ENCODE measurements at places on chromosomes 3 and 15.

DNA sequence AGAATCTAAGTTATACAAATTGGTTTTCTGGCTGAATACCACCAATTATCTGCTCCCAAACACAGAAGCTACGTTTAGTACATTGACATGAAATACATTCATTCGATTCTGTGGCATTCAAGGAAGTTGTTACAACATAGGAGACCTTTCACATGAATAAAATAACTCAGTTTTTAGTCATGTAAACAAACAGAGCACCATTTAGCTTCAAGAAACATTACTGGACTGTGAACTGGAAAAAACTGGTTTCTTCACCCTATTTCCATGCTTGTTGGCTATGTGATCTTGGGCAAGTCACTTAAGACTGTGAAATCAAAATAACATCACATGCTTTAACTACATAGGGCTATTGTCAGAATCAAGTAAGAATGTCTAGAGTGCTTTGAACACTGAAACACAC is 46.2 kb downstream of the NRG4 start:
- no peak for DNase-seq

DNA sequence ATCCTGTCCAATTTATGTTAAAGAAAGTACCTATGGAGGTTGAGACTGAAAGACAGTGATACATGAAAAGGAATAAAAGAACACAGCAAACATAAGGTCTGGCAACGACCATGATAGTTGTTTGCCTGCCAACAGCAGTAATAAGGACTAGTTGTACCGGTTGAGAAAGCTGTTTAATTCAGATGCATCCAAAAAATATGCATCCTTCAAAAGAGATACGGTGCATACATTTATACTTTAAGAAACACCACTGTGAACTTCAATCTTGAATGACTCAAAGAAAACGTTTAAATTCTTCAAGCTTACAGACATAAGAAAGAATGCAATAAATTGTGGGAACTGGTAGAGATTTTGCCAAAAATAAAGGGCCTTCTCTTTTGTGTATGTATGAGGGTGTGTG is 492.1 kb downstream of the NLGN1 start:
- DNase-seq: no peak

DNA sequence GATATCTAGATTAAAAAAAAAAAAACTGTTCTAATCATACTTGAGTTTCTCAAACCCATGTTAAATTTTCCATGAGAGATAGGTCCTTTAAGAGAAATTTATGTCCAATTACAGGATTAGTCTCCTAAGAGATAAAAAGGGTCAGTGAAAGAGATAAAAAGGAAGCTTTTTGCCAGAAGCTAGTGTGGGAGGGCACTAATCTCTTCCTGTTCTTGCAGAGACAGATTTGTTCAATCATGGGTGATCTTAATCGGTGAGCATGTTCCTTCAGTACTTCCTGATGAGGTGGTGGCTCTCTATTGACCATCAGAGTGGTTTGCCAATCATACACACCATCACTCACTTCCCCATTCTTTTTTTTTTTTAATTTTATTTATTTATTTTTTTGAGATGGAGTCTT is 16.9 kb upstream of the LPP start:
- no peak for DNase-seq

DNA sequence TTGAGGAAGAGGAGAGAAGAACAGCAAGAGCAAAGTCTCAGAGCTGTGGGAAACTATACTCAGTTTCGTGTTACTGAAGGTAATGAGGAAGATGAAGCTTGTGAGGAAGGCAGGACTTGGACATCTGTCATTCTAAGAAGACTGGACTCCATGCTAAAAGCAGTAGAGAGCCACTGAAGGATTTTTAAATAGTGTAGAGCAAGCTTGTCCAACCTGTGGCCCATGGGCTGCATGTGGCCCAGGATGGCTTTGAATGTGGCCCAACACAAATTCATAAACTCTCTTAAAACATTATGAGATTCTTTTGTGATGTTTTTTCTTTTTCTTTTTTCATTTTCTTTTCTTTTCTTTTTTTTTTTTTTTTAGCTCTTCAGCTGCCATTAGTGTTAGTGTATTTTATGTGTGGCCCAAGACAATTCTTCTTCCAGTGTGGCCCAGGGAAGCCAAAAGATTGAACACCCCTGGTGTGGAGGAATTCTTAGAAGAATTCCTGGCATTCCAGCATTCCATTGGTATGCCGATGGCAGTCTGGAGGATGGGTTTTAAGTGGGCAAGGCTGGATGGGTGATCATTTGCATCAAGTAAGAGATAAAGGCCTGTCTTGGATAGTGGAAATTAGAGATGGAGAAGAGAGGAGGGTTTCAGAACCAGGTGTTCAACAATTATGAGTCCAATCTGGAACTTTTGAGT is 6.9 kb upstream of the NFKBIZ start:
- DNase-seq: no peak

DNA sequence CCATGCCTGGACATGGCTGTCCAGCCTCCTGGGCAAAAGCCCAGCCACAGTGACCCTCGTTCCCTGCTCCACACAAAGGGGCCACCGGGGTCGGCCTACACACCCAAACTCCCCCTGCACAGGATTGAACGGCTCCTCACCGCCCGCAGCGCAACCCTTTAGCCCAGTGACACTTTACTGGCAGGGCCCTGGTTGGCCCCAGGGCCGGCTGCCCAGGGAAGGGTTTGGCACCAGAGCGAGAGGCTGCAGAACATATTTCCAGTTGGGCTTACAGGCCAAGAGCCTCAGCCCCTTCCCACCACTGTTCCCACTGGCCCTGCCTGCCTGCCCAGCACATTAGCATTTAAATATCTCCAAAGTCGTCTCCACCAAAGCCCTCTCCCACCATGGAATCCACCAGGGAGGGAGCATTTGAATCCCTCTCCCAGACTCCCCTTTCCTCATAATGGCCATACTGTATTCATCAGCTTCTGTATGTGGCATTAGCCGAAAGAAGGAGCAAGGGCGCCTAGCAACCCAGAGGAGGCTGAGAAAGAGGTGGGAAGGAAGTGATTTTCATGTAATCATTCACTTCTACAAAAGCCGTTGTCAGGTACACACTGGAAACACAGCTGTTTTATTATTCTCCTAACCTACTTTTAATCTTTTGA is 85.4 kb downstream of the SLC6A11 start:
- DNase-seq: no peak

- no peak for DNase-seq
Observed at GRCh38 chr15:58748040-58748851, 1.3 kb downstream of the ADAM10 start.

- no peak for DNase-seq
Observed at GRCh38 chr15:73781038-73781925, 28.1 kb upstream of the INSYN1 start.

DNA sequence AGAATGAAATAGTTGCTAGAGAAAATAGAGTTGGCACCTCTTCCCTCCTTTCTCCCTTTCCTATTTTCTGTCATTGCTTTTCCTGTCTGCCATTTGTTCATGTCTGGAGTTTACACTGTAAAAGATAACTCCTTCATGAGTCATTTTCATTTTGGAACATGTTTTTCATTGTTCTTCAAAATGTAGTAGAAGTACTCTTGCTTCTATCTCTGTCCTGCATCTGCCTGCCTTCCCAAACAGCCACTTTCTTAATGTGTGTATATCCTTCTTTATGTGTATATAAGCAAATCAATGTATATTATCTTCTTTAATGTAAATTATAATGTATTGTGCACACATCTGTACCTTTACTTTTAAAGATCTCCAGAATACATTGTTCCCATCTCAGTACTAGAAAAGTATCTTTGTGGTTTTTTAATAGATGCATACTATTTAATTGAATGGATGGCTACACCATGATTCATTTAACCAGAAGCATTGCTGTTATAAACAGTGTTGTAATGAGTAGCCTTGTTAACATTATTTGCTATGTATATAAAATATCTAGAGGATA is 41.1 kb downstream of the TSC22D2 start:
- DNase-seq: no peak

GRCh38 chr3:54831112-54831511 is 96.7 kb downstream of the LRTM1 start:
- no peak for DNase-seq

DNA sequence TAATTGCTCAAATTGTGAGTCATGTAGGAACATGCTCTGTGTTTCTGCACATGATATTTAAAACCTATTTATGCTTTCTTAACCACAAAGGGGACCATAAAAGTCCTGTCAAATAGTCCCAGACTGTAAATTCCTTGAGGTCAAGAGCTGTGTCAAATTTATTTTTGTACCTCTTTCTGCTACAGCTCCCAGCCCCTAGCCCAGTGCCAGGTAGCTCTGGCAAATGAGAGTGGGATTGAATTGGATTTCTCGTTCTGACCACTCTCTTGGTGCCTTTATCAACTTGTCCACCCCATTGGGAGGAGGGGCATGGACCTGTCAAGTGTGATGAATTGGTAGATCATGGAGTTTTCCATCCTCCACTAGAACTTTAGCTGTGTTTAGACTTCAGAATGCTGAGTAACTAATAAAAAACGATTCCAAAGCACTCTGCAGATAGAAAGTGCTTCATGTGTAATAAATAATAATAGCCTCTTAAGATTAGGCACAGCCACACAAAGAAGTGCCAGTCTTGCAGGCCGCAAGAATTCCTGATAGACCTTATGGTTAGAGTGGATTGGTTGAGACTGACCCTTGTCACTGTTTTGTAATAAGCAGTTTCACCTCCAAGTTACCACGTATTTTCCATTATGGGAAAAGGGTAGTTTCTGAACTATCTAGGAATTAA is 120.4 kb downstream of the LPP start:
- DNase-seq: no peak

GRCh38 chr3:50171540-50172301 is 16.6 kb downstream of the SEMA3F start:
- no peak for DNase-seq

Measured in stimulated activated CD8-positive, alpha-beta memory T cell treated with anti-CD3 and anti-CD28 coated beads, Interleukin-2, amount 100 ng/mL, for 48 hours (primary cell).